GOT3 (cell line): ENCODE measurements at places on chromosomes 2 and 18.

DNA sequence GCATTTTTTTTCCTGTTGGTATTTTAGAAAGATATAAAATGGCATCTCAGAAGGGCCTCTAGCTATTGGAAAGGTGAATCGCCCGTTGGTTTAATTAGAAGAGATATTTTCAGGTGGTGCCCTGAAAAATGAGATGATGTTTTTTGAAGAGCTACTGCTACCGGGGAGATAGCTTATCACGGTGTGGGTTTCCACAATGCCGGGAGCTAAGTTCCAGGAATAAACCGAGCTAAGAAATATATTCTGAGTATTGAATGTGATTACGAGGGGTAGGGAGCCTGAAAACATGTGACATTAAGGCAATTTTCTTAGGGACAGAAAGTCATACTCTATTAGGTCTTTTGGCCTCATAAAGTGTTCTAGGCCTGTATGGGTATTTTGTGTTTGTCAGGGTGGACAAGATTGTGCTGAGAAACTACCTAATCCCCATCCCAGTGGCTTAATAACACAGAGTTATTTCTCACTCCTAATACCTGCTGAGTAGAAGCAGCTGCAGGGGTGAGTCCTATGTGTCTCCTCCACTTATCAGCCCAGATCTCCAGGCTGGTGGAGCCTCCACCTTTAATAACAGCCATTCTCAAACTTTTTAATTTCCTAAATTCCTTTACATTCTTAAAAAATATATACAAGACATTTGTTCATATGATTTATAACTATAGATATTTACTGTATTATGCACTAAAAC, 150.2 kb downstream of the LRRTM1 start:
- DNase-seq: no peak

GRCh38 chr2:99067871-99068625, 73.5 kb upstream of the C2orf15 start:
- no peak for DNase-seq

GRCh38 chr18:66764230-66764629, 160.3 kb upstream of the CDH19 start:
- DNase-seq: no peak

GRCh38 chr18:12238826-12239225, 15.3 kb upstream of the CIDEA start:
- no peak for DNase-seq

DNA sequence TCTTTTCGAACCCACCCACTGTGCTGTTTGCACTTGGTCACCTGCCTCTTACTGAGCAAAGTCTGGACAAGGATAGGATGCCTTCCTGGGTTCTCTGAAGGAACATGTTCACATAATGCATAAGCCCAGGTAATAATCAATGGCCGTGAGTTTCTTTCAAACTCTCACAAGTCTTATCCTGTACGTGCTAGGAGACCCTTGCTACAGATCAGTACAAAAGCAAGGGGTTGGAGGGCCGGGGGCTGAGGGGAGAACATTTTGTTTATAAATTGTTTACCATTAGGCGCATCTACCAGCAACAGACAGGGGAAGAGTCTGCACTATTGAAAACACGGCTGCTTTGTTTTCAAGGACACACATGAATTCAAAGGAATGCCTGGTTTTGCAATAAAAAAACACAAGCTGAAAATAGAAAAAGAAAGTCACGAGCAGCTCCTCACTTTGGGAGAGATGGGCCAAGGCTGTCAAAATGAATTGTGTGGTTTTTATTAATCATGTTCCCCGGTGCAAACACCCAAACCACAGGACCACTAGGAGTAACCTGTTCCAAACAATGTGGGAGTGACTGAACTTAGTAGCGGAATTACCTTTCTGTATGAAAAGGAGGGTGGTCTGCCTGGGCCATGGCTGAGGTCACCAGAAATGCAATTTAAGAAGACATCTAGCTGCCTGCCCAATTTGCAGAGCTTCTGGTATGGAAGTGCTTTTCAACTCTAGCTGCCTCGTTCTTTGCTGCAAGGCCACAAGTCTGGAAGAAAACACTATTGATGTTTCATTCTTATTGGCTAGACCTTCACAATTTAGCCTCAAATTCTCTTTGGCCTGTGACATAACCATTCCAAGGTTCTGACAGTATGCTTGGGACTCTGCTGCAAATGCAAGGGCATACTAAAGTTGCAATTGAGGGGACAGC, 73.5 kb downstream of the CCBE1 start:
- no peak for DNase-seq

GRCh38 chr2:7956126-7956689, 725.6 kb upstream of the ID2 start:
- DNase-seq: no peak

- no peak for DNase-seq
Observed at GRCh38 chr2:11379558-11379957, 35.1 kb upstream of the ROCK2 start.

GRCh38 chr2:191148791-191149190, 2.0 kb downstream of the STAT4 start:
- DNase-seq: no peak

- no peak for DNase-seq
Observed at GRCh38 chr2:34851804-34852203, 1252.7 kb upstream of the FAM98A start.

GRCh38 chr2:139162456-139162855, 382.3 kb upstream of the NXPH2 start:
- DNase-seq: no peak

DNA sequence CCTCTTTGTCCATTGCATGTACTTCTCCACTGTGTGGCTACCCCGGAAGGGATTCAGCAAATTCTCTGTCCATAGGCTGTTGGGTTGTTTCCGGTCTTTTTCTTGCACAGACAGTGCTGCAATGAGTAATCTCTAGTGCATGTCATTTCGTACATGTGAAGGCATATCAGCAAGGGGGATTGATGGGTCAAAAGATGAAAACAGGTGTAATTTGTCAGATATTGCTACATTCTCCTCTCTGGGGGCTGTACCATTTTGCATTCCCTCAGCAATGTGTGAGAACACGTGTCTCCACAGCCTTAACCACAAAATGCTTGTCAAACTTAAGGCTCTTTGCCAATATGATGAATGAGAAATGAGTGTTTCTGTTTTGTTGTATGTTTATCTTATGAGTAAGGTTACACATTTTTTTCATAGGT, 60.5 kb downstream of the KLHL29 start:
- DNase-seq: no peak

GRCh38 chr18:29309366-29309765, 1132.4 kb upstream of the CDH2 start:
- DNase-seq: no peak

GRCh38 chr2:1222056-1222455, 191.2 kb upstream of the TPO start:
- DNase-seq: no peak

DNA sequence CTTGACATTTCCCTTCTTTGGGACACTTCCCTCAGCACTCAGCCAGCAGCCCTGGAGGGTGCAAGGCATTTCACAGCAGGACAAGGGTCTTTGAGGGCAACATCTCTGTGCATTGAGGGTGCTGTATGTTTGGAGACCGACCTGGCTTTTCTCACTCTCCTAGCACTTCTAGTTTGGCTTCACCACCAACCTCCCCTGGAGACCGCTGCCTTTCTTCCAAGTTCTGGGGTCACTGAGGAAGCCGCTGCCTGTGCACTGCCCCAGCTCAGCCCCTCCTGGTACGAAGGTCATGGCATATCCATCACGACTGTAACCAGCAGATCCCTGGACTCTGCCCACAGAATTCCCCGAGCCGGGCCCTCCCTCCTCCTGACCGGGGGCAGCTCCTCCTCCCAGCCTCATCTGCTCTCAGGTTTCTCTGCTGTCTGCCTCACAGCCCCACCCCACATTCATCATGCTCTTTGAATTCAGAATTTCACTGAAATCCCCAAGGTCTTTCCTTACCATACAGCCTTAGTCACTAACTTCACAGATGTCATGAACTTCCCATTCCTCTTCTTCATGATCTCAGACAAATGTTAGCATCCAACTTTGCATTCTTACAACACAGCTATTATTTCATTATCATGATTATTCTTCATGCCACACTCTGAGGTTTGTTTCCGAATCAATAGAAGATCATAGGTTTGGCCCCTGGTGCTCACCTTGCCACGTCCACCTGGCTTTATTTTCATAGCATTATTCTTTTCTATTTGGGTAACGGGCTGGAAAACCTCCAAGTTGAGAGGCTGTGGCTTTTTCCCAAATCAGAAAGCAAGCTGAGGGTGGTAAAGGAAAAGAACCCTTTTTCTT, 113.0 kb upstream of the COPS8 start:
- DNase-seq: peak; percentile 40

DNA sequence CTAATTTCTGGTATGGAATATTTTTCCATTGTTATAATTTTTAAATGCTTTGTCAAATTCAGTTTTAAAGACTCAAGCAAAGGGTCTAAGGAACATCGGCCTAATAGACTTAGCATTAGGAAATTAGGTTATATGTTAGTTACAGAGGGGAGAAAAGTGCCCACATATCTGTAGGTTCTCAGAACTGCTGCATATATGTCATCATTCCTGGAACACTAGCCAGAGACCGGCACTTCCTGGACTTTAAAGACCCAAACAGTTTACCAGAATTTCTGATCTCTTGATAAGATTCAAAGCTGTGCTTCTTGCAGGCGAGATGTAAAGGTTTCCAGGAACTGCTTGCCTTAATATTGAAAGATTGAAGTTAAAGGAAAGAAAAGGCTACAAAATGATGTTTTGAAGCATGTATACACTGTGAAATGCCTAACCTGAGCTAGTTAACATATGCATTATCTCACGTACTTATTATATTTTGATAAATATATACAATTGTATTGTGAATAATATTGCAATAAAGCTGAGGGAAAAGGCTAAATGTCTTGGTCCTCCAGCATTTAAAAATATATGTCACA, 993.6 kb downstream of the LRP1B start:
- no peak for DNase-seq

DNA sequence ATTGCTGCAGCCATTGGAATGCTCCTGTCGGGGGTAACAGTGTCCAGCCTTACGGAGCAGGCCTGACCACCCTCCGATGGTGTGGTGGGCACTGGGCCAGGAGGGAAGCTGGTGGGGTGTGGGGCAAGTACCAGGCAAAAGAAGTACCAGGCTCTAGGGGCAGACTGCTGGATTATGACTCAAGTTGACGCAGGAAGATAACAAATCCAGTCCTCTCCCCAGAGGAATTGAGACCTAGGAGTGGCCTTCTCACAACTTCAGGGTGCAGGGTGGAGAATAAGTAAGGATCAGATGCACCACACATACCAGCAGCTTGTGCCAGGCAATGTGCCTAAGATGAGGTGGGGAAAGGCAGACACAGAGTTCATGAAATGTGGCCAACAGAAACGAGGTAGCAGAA, 37.9 kb downstream of the SEMA4F start:
- DNase-seq: no peak

- DNase-seq: no peak
Observed at GRCh38 chr2:160322320-160322719, 122.2 kb upstream of the ITGB6 start.

DNA sequence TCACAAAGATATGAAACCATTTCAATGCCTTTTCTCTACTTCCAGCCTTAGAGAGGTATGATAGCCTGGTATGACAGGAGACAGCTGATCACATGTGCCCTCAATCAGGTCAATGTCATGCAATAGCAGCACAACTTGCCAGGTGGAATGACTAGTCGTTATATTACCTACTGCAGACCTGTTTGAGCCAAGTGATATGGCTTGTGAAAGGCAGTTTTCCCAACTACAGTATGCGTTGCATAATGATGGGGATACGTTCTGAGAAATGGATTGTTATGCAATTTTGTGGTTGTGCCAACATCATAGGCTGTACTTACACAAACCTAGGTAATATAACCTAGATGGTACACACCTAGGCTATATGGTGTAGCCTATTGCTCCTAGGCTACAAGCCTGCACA, 262.8 kb downstream of the ICOS start:
- no peak for DNase-seq

- no peak for DNase-seq
Observed at GRCh38 chr18:36685580-36685979, 143.2 kb downstream of the TPGS2 start.

DNA sequence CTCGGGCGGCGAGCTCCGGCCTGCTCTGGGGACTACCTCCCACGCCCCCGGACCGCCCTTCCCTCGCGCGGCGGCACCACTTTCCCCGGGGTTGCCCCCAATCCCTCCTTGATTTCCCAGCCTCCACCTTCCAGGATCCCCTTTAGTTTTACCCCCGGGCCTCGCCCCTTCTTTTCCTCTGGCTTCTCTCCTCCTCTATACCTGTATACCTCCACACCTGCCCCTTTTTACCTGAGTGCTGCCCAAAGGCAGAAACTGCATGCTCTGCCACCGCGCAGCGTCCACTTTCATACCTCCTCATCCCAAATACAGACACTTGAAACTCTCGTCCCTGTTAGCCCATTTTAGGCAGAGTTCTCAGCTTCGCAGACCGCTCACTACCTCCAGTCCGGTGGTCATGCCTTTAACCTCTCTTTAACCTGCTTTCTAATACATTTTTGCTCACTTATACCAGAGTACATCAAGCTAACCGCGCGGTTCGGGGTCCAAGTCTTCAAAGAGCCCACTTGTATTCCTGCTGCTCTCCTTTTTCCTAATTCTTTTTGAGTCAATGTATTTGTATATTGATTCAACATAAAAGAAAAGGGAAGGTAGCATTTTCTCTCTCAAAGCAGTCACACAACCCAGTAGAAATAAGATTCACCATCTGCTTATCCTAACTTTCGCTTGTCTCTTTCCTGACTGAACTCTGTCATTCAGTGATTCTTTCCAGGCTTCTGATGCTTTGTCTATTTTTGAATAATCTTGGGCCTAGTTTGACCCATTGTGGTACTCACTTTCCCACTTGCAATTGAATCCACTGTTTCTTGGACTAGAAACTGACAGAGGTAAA, 901 bp downstream of the SPOPL start:
- no peak for DNase-seq

GRCh38 chr18:4640349-4641012, 185.4 kb upstream of the DLGAP1 start:
- DNase-seq: no peak

DNA sequence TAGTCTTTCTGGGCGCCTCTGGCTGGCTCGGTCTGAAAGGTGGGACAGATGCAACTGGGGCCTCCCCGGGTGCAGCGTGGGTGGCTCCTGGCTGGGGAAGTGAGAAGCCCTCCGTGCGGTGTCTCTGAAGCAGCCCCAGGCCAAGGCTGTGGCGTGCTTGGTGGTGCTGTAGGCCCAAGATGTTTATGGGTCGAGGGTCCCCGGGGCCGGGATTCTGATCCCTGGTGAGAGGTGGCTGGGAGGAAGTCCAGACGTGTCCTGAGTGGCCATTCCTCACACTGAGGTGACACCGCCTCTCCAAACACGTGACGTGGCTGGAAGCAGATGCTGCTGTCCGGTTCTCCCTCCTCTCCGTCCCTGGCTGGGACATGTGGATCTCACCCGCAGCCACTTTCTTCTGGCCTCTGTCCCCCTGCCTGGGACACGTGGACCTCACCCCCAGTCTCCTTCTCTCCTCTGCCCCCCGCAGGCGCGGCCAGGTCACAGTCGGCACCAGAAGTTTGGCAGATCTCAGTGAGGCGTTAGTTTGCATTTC, 12.6 kb downstream of the RTP5 start:
- DNase-seq: no peak

GRCh38 chr2:46793423-46794416, 121.9 kb downstream of the MCFD2 start:
- no peak for DNase-seq

- DNase-seq: no peak
Observed at GRCh38 chr2:169767243-169767888, 31.3 kb upstream of the SSB start.
